Mammary epithelial cell (primary cell): ENCODE measurements at places on chromosomes 7 and 10.
A peak's percentile ranks its signal among the peaks of the same experiment; 100 is the strongest.

- no peak for DNase-seq
Measured at GRCh38 chr10:85611093-85611740, 755.4 kb downstream of the GRID1 start.

DNA sequence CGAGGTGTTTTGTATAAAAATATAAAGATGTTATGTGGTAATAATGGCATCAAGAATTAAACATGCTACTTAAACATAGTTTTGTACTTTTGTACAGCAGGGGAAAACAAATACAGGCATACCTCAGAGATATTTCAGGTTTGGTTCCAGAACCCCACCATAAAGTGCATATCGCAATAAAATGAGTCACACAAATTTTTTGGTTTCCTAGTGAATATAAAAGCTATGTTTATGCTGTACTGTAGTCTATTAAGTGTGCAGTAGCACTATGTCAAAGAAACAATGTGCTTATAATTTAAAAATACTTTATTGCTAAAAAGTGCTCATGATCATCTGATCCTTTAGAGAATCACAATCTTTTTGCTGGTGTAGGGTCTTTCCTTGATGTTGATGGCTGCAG lies 17.8 kb downstream of the LRRTM3 start:
- no peak for DNase-seq

DNA sequence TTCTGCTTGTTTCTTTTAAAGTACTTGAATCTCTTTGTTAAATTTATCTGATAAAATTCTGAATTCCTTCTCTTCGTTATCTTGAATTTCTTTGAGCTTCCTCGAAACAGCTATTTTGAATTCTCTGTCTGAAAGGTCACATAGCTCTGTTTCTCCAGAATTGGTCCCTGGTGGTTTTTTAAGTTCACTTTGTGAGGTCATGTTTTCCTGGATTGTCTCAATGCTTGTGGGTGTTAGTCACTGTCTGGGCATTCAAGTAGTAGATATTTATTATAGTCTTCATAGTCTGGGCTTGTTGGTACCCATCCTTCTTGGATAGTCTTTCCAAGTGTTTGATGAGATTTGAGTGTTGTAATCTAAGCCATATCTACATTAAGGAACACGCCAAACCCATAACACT lies 1060.6 kb downstream of the LRMDA start:
- DNase-seq = peak; percentile 93

DNA sequence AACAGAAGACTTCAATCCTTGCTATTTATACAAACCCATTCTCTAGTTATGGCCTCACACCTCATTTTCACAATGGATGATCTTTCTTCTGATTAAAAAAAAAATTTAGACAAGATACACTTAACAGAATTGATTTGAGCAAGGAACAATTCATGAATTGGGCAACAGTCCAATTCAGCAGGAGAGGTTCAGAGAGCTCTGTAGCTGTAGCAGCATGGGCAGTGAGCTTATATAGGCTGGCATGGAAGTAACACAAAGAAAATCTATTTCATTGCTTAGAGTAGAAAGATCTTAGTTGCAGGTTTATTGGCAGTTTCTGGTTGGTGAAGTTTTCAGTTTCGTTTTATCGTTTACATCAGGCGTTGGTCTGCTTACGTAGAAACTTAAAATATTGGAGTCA lies 23.0 kb upstream of the LRGUK start:
- DNase-seq = no peak

DNA sequence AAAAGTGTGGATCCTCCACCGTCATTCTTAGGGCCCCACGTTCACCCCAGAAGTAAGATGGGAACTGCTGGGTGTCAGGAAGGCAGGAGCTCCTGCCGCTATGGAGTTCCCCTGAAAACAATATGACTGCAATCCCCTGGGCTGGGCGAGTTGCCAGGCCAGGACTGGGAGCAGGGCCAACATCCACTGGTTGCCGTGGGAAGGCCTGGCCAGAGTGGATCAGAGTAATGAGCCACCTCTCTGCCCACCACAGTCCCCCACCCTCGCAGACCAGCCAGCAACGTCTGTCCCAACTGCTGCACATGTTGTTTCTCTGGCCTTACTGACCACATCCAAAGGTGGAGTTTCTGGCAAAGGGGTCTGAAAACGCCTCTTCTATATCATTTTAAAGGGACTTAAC lies 86.6 kb downstream of the STRA8 start:
- peak; percentile 86 for DNase-seq

GRCh38 chr7:100895701-100895955 lies at the start of gene ACHE:
ACHE (minus strand) TSS chr7:100895888; CDS start chr7:100894232, 1,656 bp downstream.
- DNase-seq = no peak

DNA sequence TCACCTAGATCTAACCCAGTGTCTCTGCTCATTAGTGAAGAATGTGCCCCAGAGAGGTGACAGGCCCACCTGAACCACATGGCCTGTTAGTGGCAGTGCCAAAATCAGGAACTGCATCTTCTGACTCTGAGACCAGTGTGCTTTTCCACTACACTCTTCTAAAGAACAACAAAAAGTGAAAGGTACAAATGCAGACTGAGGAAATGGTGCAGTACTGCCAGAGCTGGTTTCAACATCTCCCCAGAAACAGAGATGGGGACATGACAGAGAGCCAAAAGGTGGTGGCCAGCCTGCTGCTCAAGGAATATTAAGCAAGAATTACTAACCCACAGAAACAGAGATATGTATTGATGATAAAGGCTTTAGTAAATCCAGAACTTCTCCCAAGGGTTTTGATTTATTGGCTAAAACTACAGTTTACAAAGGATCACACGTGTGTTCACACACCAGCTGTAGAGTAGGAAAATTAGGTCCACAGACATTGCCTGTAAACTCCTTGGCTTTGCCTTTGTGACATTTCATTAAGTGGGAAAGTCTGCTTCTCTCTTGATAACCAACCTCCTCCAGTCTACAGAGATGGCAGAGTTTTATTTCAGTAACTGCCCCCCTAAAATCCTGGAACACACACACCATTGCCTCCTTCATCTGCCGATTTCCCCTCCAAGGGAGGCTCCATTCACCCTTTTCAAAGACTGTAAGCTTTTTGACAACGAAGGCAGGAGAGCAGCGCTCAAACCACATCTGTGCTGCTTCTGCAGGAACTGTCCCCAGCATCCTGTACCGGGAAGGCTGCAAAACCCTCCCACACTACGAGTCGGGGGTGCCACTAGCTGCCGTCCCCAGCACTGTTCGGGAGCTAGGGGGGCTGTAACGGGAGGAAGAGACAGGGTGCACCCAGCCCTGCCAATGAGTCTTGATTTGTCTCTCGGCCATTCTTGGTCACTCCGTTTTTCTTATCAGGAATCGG lies 29.8 kb downstream of the GSDME start:
- DNase-seq = no peak

DNA sequence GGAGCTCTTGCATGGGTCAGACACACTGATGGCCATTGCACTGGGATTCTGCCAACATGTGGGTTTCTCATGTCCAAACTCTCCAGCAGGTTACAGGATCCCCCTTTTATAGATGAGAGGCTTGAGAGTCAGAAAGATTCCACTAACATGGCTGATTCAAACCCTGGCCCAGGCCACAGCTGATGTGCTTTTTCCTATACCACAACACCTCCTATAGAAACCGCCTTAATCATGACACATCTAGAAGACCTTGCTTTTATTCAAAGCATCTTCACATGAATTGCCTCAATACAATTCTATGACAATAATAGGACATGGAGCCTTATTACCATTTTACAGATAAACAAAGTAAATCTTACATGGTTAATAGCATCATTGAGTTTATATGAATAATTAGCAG lies 188.6 kb downstream of the DPY19L1 start:
- no peak for DNase-seq

GRCh38 chr10:75395066-75395931 lies 6.3 kb downstream of the ZNF503 start:
- peak; percentile 26 for DNase-seq

GRCh38 chr7:101319401-101319800 lies 2.2 kb downstream of the IFT22 start:
- DNase-seq = no peak

- no peak for DNase-seq
Measured at GRCh38 chr10:36157486-36157885, 515.4 kb upstream of the FZD8 start.

GRCh38 chr7:70787771-70788170 lies 344.2 kb upstream of the GALNT17 start:
- DNase-seq = no peak

DNA sequence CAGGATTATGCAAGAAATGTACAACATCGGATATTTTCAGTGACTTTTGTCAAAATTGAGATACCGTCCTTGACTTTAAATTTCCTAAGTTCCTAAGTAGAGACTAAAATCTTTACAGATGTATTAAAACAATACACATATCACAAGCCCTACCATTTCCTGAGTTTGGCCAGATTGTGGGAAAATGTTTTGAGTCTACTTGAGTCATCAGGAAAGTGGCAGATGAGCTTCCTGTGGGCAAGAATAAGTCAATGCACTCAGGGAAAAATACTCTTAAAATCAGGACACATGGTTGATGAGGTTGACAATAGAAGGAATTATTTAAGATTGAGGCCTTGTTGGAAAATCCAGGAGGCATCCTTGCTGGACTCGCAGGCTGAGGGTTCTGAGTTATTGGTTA lies 162.5 kb downstream of the SNX10 start:
- DNase-seq = peak; percentile 34

DNA sequence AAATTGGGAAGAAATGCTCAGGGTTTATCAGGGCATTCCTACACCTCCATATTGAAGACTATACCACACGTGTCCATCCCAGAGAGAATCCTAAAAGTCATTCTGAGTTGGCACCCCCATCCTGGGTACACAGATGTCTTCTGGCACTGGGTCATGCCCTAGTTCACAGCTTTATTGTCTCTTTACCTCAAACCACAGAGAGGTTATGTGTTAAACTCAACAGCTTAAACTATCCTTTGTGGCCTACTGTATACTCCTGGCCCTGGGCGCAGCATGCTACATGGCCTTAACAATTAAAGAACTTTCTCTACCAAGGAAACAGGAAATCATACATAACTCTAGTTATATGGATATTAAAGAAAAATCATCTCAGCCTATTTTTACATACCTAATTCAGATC lies 115.6 kb upstream of the SEM1 start:
- DNase-seq = no peak

- no peak for DNase-seq
Measured at GRCh38 chr10:56181607-56182006, 179.5 kb downstream of the ZWINT start.

- no peak for DNase-seq
Measured at GRCh38 chr7:7918736-7919448, 49.7 kb upstream of the GLCCI1 start.

DNA sequence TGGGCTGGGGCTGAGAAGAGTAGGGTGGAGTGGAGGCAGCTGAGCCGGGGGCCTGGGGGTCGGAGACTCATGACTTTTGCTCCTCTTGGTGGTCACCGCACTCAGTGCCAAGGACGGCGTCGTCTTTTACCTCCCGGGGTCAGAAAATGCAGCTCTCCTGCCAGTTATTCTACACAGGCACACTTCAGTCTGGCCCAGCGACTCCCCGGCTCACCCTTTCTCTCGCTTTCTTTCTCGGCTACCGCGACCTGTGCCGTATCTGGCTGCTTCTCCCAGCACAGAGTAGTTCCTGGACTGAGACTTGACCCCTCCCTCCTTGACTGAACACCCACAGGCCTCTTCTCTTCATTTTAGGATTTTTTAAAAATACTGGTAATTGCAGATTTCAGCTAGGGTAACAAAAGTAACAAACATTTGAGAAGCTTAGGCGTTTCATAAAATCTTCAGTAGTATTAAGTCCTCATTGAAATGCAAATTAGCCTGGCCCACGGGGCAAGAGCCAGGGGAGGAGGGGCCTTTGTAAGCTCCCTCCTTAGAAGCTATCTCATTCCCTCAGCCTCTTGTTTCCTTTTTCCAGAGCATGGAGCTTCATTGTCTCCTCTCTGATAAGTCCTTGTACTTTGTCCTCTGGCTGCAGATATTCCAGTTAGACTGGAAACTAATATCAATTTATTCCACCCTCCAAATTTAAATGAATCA lies 1.1 kb upstream of the PRLHR start:
- DNase-seq = no peak

- DNase-seq = no peak
Measured at GRCh38 chr10:44466236-44466635, 81.3 kb upstream of the CXCL12 start.

DNA sequence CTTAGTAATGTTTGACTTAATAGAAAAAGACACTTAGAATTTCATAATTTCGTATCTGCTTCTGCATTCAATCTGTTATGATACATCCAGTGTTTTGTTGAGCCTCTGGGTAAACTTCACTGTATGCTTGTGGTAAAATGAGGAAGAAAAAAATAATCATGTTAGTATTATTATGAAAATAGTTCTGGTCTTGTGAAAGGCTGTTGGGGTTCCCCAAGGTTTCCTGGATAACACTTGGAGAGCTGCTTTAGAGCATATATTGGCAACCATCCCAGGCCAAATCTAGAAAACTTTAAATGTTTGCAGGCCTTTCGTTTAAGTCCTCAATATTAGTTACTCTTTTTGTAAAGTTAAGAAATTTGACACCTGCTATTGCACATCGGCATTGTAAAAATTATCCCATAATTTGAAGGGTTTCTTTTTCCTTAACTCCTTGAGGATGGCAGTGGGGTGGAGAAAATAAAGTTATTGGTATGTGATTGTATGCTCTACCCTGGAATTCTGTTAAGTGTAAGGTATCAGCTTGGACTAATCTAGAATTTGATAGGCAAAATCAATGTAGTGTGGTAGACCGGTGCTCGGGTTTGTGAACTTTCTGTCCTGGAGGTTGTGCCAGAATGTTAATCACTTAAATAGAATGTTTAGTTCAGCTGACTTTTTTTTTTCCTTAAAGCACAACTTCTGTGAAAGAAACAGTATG lies 54.5 kb downstream of the WAC start:
- no peak for DNase-seq

GRCh38 chr10:89351412-89351779 lies 23.6 kb downstream of the IFIT3 start:
- no peak for DNase-seq

GRCh38 chr7:31466036-31466435 lies 47.9 kb upstream of the ITPRID1 start:
- no peak for DNase-seq

GRCh38 chr10:48307711-48308018 lies 1.2 kb downstream of the MAPK8 start:
- no peak for DNase-seq

GRCh38 chr10:48836605-48837004 lies 103.0 kb downstream of the LRRC18 start:
- DNase-seq = no peak

DNA sequence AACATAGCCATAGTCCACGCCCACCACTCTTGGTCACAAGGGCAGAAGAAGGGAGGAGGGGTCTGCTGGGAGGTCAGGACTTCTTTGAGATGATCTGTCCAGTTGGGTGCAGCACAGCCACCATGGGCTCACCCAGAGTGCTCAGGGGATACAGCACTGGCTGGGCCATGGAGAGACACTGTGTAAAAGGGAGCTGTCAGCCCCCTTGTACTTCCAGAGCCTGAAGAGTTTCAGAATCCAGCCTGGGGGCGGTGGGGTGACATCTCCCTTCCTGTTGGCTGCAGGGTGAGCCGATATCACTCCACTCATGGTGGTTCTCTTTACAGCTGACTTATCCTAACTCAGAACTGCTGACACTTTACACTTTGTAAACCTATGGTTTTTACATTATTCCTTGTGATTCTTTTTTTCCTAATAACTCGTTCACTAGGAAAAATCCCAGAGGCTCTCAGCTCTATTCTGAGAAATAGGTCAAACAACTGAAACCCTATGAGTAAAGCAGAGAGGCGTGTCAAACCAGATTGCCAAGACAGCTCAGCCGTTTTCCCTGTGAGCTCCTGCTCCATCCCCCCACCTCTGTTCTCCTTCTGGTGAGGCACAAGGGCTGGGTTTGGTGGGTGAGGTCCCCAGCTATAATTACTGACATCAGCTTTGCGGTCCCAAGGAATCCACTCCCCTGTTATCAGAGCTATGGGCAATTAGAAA lies 3.2 kb upstream of the MRPS24 start:
- peak; percentile 81 for DNase-seq
